ENCODE measurements at places on chromosomes 4 and X. TPM values are rescaled to one million over a fixed set of nuclear protein-coding genes. Genes with fewer than 3 reads are reported as not detected.

Gene PABPC1L2B
- not detected for total RNA-seq

Gene FUNDC1
- total RNA-seq, result 11.3 TPM

Gene CLCN5
- 18.5 TPM for total RNA-seq

Gene IL2RG
- 25.8 TPM for total RNA-seq

Gene AMOT
- 11.8 TPM for total RNA-seq

Gene STPG2
- total RNA-seq, result 1.6 TPM

Gene P2RY8
- total RNA-seq, result 8.3 TPM

Gene RAB40A
- 0.37 TPM for total RNA-seq

Gene MMRN1
- 35.3 TPM for total RNA-seq

Gene TMPRSS11B
- 0.20 TPM for total RNA-seq

Gene CXorf65
- not detected for total RNA-seq

Gene C1QTNF7
- total RNA-seq, result 10.5 TPM

Gene EDNRA
- total RNA-seq, result 99.7 TPM

Gene S100G
- total RNA-seq, result not detected

Data from lung (tissue), 17 donors.